ENCODE measurements at places on chromosomes 1 and 21.

DNA sequence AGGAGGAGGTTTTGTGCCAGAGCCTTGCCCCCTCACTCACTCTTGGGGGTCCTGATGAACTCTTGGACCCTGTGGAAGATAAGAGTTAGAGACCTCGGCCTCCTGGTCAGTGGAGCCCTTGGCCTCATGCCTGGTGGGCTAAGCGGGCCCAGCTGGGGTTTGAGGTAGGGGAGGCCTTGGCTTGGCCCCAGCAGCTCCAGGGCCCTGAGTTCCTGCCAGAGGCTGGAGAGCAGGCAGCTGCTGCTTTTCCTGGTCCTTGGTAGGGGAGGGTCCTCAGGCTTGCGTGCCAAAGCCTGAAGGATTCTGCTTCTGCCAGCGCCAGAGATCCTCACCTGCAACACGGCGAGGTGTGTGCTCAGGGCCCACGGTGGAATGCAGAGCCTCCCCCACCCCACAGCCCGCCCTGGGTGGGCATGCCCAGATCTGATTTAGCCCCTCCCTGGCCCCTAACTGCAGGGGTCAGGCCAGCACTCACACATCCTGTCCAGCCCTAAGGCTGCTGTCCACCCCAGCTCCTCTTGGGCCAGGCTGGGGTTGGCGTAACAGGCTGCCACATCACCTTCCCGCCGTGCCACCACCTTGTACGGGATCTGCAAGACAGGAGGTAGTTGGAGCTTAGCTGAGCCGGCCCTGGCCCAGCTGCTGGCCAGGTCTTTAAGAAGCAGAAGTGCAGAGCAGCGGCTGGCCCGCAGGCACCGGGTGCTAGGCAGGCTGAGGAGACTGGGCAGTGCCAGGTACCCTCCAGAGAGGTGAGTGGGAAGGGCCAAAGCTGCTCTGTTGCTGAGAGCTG lies 4.7 kb downstream of the GALE start:
- no peaks in the 10 kb centered on the region for H3K36me3 ChIP-seq
- no peak overlapping the region for H3K27ac ChIP-seq
- no peak overlapping the region for H3K4me3 ChIP-seq
- no peak for DNase-seq

GRCh38 chr1:181594553-181594952 lies 111.2 kb downstream of the CACNA1E start:
- no peak overlapping the region for H3K4me3 ChIP-seq
- no peak overlapping the region for H3K27ac ChIP-seq
- H3K36me3 ChIP-seq, result no peaks in the 10 kb centered on the region
- no peaks in the 10 kb centered on the region for H3K27me3 ChIP-seq
- no peaks in the 10 kb centered on the region for H3K4me1 ChIP-seq

DNA sequence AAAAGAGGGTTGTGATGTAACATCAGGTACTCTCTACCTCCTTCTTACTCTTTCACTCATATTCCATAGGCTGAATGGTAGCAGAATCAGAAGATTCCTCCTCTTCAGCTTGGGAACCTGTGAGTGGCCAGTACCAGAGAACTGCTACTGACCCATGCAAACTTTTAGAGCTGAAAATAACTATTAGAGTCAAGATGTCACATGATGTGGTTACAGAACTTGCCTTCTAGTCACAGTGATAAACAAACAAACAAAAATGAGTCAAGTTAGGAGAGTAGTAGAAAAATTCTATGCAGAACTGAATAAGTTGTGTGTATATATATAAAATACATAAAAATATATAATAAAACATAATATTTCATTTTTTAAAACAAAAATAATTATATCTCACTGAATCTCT lies 47.6 kb upstream of the RGS1 start:
- H3K4me1 ChIP-seq, result no peaks in the 10 kb centered on the region
- H3K36me3 ChIP-seq, result no peaks in the 10 kb centered on the region
- no peak overlapping the region for H3K4me3 ChIP-seq

DNA sequence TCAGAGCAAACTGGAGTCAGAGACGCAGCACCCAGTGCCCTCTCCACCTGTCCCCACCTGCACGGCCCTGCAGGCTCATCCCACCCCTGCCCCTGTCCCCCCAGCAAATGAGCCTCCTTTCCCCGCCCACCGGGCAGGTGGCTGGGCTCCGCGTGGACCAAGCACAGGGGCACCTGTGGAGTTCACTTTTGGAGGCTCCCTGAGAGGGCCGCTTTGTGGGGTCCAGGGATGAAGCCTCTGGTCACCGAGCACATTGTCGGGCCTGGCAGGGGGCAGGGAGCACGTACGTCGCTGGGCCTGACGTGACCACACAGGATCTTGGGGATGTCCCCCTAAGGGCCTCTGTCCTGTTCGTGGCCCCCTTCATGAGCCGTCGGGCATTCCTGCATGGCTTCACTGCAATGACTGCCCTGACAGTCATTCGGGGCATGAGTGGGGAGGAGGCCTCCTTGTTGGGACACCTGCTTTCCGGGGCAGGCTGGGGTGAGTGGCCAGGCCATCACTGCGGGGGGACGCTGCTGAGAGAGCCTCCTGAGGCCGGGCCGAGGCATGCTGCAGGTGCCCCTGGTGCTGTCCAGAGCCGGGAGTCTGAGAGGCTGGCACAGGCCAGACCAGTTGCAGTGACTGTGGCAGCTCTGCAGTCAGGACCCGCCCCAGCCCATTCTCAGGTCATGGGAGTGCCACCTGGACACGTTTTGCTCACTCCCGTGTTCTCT lies 19.7 kb downstream of the SLX9 start:
- H3K4me1 ChIP-seq, result peaks cover 24% of the 10 kb centered on the region
- DNase-seq, result no peak
- H3K36me3 ChIP-seq, result no peaks in the 10 kb centered on the region
- H3K27ac ChIP-seq, result peak overlapping the region; percentile 65

DNA sequence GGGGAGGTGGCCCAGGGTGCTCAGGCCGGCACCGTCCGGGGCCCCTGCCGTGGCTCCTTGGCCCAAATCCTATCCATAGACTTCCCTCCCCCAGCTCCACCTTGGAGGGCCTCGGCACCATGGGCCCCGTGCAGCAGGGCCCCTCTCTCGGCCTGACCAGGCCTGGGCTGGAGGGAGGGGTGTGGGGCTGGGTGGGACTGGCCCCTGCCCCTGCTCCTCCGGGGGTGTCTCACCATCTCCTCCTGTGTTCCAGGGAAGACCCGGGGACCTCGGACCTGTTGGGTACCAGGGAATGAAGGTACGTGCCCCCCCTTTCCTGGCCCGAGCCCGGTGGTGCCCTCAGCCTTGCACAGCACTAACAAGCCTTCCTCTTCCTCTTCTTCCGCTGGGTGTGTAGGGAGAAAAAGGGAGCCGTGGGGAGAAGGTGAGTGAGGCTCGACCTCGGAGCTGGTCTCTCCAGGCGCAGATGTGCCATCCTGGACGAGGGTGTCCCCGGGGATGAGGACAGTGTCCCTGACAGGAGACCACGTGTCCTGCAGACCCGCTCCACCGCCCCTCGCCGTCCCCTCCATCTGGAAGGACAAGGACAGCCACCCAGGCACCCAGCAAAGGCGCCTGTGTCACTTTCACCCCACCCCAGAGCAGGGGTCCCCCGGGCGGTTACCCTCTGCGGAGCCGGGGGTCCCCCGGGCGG lies 7.9 kb downstream of the COL6A1 start:
- no peak overlapping the region for H3K4me3 ChIP-seq
- peak overlapping the region; percentile 78 for H3K27ac ChIP-seq
- no peaks in the 10 kb centered on the region for H3K4me1 ChIP-seq
- no peaks in the 10 kb centered on the region for H3K36me3 ChIP-seq

GRCh38 chr1:225835856-225836255 lies 25.9 kb downstream of the EPHX1 start:
- no peaks in the 10 kb centered on the region for H3K27me3 ChIP-seq
- H3K36me3 ChIP-seq, result no peaks in the 10 kb centered on the region
- DNase-seq, result peak; percentile 74
- peaks cover 7% of the 10 kb centered on the region for H3K4me1 ChIP-seq
- H3K27ac ChIP-seq, result peak overlapping the region; percentile 39

DNA sequence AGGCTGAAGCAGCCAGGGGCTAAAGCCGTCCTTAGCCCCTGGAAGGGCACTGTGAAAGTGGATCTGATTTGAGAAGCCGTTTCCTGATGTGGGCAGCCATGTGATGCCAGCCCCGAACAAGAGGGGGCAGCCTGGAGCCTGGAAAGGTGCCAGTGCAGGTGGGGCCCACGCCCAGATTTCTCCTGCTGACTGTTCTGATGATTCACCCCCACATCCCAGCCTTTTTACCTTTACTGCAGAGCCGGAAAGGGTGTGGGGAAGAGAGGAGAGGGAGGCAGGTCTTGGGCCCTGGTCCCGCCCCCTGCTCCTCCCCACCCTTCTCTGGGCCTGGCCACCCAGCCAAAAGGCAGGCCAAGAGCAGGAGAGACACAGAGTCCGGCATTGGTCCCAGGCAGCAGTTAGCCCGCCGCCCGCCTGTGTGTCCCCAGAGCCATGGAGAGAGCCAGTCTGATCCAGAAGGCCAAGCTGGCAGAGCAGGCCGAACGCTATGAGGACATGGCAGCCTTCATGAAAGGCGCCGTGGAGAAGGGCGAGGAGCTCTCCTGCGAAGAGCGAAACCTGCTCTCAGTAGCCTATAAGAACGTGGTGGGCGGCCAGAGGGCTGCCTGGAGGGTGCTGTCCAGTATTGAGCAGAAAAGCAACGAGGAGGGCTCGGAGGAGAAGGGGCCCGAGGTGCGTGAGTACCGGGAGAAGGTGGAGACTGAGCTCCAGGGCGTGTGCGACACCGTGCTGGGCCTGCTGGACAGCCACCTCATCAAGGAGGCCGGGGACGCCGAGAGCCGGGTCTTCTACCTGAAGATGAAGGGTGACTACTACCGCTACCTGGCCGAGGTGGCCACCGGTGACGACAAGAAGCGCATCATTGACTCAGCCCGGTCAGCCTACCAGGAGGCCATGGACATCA lies at the start of gene SFN:
Gene SFN, plus strand, starts transcription at position 369 of the 904 bp plus-strand sequence. Its CDS starts 64 bp downstream, at position 433.
- no peak within 1 kb of the TSS for H3K27ac ChIP-seq
- no peaks in the 10 kb centered on the region for H3K4me1 ChIP-seq
- no peaks in the 10 kb centered on the region for H3K27me3 ChIP-seq
- no peaks in the 10 kb centered on the region for H3K36me3 ChIP-seq
- no peak for DNase-seq

DNA sequence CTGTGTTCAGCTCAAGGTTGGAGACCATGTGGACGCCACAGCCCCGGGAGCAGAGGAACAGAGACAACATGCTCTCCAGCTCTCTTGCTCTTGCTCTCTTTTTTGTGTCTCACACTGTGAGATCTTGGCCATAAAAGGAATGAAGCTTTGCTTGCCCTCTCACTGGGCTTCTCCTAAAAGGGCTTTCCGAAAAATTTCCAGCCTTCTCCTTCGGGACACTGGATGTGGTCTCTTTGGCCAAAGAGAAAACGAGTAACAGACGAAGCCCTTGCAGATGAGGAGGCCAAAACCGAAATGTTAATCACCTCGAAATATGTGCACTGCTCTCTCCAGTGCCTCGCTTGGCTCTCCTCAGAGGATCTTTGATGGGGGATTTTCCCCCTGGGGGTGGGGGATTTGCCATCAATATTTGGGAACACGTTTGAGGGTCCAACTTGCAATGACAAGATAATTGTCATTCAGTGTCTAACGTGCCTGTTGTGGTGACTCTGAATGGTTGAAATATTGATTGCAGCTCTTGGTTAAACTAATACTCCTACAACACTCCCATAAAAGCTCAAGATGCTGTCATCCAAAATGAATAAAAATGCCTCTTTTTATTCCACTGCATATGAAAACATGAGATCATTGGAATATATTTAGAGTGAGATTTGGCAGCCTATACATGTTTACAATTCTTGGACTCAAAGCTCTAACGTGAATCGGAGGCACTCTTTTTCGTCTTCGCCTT lies 68.6 kb upstream of the ANGPTL1 start:
- H3K4me3 ChIP-seq, result no peak overlapping the region
- H3K36me3 ChIP-seq, result no peaks in the 10 kb centered on the region
- H3K27me3 ChIP-seq, result no peaks in the 10 kb centered on the region
- H3K27ac ChIP-seq, result peak overlapping the region; percentile 88
- no peak for DNase-seq
- peaks cover 25% of the 10 kb centered on the region for H3K4me1 ChIP-seq

GRCh38 chr1:109161858-109162606 lies 48.1 kb downstream of the ELAPOR1 start:
- no peak overlapping the region for H3K4me3 ChIP-seq
- H3K4me1 ChIP-seq, result no peaks in the 10 kb centered on the region
- H3K27ac ChIP-seq, result no peak overlapping the region
- no peaks in the 10 kb centered on the region for H3K36me3 ChIP-seq
- no peaks in the 10 kb centered on the region for H3K27me3 ChIP-seq

DNA sequence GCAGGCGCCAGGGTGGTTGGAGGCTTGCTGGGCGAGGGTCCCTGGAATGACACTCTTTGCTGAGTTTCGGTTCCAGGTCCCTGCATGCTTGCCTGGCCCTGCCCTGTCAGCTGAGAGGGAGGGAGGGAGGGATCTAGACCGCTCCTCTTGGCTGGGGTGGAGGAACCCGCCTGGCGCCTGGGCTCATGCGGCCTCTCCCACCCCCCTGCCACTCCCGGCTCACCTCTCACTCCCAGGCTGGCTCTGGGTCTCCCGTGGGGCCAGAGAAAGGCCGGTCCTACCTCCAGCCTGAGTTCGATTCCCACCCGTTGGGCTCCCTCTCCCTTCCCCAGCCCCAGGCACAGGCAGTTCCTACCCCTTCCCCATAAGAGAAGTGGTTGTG lies 19.0 kb upstream of the IFNLR1 start:
- H3K4me3 ChIP-seq, result no peak overlapping the region
- no peaks in the 10 kb centered on the region for H3K36me3 ChIP-seq
- H3K27ac ChIP-seq, result no peak overlapping the region
- H3K27me3 ChIP-seq, result no peaks in the 10 kb centered on the region
- no peak for DNase-seq

GRCh38 chr1:77016386-77016985 lies 149.2 kb downstream of the ST6GALNAC5 start:
- no peaks in the 10 kb centered on the region for H3K27me3 ChIP-seq
- DNase-seq, result no peak
- H3K4me1 ChIP-seq, result no peaks in the 10 kb centered on the region
- H3K27ac ChIP-seq, result no peak overlapping the region

GRCh38 chr1:87916965-87917364 lies 588.3 kb downstream of the LMO4 start:
- no peaks in the 10 kb centered on the region for H3K4me1 ChIP-seq
- H3K36me3 ChIP-seq, result no peaks in the 10 kb centered on the region
- no peak overlapping the region for H3K4me3 ChIP-seq

- no peaks in the 10 kb centered on the region for H3K36me3 ChIP-seq
- no peak for DNase-seq
- H3K27me3 ChIP-seq, result no peaks in the 10 kb centered on the region
- H3K27ac ChIP-seq, result peak overlapping the region; percentile 11
- peaks cover 5% of the 10 kb centered on the region for H3K4me1 ChIP-seq
- H3K4me3 ChIP-seq, result no peak overlapping the region
These were observed 282.4 kb downstream of the HLX start for GRCh38 chr1:221161571-221162041.

Data from uterus (tissue), 4 donors.